NCI-H526 (cell line): ENCODE measurements at places on chromosomes 2 and 18.
A peak's percentile ranks its signal among the peaks of the same experiment; 100 is the strongest.

DNA sequence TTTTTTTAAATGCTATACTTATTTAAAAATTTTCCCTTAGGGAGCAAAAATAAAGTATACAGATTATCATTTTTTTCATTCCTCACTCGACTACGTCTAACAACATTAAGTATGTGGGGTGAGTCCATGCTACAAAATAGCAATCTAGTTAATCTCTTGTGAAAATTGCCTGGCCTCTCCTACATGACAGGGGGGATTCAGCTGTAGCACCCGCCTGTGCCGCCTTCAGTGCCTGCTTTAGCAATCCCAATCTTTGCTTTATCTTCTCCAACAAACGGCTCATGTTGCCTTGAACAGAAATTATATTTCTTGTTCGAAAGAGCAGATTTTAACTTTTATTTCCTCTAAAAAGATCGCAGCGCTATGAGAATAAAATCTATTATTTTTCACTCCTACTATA, 2.4 kb upstream of the SOX11 start:
- no peak for DNase-seq

DNA sequence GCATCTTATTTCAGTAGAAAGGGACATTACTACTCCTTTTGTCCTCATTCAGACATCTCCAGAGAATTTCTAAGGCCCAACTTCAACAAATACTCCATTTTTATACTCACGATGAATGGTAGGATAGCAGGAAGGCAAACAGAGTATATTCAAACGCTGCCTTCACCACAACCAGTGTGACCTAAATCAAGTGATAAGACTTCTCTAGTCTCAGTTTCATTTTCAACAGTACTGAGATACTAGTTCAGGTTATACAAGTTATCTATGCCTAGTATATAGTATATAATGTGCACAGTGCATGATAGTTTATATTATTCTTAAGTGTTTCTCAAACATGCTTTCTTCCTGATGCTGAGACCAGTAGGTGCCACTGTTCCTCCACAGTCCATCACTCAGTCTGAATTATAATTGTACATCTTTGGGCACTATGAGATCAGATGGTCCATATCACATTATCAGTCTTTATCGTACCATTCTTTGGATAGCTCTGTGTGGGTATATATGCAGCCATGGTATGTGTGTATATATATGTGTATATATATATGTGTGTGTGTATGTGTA, 66.3 kb upstream of the RPE start:
- no peak for DNase-seq

GRCh38 chr2:86233436-86233835, 34.2 kb downstream of the MRPL35 start:
- DNase-seq = no peak

DNA sequence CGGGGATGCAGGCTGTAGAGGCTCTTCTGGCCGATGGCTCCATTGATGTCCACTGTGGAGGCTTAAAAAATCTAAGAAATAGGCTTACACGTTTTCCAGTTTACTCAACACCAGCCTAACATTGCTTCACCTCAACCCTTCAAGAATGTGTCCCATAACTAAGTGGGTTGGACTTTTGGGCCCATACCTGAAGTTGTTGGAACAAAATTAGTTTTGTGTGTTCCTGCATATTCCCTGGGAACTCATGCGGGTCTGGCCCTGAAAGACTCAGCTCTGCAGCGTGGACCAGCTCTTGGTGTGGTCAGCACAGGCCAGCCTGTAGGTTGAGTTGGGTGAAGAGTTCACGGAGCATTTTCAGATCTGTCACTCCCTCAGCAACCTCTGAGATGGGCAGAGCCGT, 38.5 kb downstream of the SH3BP4 start:
- DNase-seq = no peak

GRCh38 chr2:77873506-77873905, 351.3 kb upstream of the LRRTM4 start:
- no peak for DNase-seq

DNA sequence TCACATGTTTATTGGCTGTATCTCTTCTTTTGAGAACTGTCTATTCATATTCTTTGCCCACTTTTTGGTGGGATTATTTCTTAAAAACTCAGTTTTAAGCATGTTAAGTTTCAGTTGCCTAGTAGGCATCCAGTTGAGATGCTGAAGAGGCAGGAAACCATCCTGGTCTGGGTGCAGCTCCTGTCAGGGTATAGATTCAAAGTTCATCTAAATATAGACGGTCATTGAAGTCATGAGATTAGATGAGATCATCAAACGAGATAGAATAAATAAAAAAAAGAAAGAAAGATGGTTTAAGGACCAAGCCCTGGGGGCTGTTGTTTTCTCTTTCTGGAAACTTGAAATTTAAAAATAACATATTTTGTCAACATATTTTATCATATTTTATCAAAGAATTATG, 9.2 kb upstream of the DNAH7 start:
- peak; percentile 38 for DNase-seq

GRCh38 chr2:208584378-208584985, 177.9 kb downstream of the PTH2R start:
- no peak for DNase-seq
